ENCODE measurements at places on chromosomes 6 and 20.

- no peak for DNase-seq
Observed at GRCh38 chr6:153090241-153090930, 40.7 kb downstream of the RGS17 start.

DNA sequence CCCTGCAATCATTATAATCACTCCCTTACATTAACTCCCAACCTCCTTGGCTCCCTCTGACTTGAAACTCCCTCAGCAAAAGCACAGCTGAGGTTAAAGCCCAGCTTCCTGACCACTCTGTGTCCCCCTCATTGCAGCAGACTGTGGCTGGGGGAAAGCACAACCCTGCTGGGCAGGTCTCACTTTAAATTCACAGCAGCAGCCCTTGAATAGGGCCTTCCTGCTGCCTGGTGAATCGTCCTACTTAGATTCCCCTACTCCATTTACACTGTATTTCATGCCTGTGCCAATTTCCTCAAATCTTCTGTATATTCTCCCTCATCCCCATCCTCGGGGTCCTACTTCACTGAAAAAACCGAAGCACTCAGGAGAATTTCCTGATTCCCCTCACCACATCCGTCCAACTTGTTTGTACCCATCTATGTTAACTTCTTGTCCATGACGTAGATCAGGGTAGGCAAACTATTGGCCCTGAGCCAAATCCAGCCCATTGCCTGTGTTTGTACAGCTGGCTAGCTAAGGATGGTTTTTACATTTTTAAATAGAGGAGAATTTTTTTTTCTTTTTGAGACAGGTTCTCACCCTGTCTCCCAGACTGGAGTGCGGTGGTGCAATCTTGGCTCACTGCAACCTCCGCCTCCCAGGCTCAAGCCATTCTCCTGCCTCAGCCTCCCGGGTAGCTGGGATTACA, 31.5 kb upstream of the GCM1 start:
- DNase-seq, result no peak

GRCh38 chr20:16580620-16581019, 7.4 kb upstream of the KIF16B start:
- DNase-seq, result no peak

DNA sequence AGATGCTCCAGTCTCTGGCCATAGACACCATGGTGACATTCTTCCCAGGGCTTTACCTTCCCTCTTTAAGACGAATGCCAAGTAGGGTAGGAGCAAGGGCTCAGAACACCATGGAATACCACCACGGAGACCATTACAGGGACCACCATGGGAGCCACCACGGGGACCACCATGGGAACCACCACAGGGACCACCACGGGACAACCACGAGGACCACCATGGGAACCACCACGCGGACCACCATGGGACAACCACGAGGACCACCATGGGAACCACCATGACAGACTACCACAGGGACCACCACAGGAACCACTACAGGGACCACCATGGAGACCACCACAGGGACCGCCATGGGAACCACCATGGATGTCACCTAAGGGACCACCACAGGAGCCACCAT, 66.9 kb upstream of the MPC1 start:
- DNase-seq, result no peak

DNA sequence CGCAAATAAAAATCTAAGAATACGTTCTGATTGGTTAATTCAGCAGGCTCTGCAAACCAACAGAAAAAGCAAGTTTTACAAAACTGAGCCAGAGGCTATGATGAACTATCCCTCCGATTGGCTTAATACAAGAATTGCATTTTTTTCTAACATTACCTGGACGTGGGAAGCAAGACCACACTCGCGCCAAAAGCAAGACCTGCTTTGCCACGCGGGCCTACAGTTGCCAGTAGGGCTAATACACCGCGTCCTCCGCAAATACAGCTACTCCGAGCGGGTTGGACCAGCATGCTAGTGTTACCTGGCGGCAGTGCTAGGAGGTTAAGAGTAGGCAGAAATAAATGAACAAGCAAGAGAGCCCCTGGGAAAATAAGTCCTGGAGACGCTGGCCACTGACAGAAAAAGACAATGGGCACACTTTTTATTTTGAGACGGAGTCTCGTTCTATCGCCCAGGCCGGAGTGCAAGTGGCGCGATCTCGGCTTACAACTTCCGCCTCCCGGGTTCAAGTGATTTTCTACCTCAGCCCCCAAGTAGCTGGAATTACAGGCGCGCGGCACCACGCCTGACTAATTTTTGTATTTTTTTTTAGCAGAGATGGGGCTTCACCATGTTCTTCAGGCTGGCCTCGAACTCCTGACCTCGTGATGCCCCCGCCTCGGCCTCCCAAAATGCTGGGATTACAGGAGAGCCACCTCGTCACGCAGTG, 131.9 kb upstream of the BTN3A2 start:
- no peak for DNase-seq

- no peak for DNase-seq
Observed at GRCh38 chr6:157558487-157559200, 177.7 kb downstream of the ZDHHC14 start.

DNA sequence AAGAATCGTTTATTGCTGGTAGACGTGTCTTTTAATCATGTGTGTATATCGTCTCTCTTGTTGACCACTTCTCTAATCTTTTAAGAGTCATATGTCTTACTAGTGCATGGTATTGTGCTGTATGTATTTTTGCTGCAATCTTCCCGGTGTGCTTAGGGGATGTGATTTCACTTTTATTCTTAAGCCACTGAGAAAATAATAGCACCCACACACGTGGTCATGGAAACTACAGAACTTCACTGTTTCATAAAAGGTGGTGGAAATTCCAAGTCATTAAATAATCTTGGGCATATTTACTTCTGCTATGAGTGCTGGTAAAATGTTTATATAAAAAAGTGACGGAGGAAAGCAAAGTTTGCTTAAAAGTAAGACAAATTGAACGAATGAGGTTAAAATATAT, 3.0 kb upstream of the CDYL start:
- DNase-seq, result no peak

- no peak for DNase-seq
Observed at GRCh38 chr20:23147964-23148730, 62.0 kb upstream of the CD93 start.

DNA sequence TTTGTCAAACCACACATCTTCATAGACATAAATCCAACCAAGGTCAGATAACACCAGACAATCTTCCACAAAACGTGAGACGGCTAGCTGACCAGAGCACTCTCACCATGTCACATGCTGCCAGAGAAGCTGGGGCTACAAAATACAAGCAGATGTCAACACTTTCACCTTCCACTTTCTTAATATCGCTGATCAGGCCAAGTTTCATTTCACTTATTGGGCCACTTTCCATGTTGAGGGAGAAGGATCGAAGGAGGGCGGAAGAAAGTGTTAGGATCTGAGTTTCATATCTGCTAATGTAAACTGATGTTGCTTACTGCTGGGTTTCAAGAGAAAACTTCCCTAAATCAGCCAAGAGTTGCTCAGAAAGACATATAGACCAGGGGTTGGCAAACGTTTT, 177.0 kb upstream of the PRDM1 start:
- peak; percentile 28 for DNase-seq

DNA sequence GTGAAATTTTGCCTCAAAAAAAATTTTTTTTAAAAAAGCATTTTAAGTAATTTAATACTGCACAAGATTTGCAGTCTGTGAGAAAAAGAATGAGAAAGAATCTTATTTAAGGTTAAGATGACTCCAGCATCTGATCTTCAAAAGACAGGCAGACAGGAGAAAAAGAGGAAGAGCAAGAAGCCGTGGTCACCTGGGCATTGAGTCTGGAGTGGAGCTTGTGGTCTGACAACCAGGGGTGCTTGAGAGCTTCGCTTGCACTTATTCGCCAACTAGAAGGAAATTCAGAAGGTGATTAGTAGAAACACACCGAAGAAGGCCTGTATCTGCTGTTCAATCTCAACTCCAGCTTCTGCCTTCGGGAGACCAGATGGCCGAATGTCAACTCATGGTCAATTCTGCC, 75.9 kb downstream of the MYLK4 start:
- DNase-seq, result no peak

All from substantia nigra (tissue), 51 donors.